ENCODE measurements at places on chromosomes 16 and 17.
A peak's percentile ranks its signal among the peaks of the same experiment; 100 is the strongest.

DNA sequence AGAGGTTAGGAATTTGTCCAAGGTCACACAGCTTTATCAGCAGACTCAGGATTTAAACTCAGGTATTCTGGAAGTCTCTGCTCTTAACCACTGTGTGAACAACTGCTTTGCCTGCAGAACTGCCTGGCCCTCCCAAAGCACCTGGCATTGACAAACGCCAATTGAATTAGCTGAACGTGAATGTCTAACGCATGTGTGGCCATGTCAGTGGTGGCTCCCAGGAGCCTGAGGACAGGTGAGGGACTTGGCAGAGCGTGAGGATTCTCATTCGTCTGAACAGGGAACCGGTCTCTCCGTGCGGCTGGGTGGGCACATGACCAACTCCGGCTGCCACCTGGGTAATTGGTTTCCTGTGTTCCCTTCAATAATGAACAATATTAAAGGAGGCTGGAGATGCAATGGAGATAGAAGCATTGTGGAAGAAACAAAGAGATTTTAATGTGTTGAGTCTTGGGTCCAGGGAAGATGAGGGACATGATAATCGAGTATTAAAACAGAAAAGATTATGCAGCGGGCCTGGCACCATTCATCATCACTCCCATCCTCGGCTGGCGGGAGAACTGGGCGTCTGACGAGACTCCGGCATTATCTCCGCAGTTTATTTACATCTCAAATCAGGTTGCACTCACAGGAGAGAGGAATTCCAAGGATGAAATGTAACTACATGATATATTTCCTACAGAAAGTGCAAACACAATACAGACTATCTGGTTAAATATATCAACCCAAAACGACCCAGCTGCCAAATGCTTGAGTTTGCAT lies 113.5 kb downstream of the NPIPB5 start:
- no peak for DNase-seq

GRCh38 chr16:1346422-1347285 lies 5.0 kb downstream of the TSR3 start:
- DNase-seq: no peak

DNA sequence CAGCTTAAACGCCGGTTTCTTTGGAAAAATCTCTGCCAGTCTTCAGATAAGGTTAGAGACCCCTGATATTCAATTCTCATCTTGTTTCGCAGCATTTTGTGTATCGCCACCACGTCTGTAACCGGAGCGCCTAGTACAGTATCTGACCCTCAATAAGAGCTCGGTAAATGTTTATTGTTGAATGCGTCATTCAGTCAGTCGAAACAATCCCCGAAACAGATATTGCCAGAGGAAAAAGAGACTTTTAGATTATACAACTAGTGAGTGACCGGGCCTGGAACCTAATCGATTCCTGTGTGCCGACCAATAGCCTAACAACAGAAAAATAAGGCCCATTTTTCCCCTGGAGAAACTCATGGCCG lies 626 bp downstream of the PELP1 start:
- DNase-seq: no peak

- DNase-seq: no peak
Observed at GRCh38 chr16:85246973-85247372, 134.7 kb upstream of the CIBAR2 start.

DNA sequence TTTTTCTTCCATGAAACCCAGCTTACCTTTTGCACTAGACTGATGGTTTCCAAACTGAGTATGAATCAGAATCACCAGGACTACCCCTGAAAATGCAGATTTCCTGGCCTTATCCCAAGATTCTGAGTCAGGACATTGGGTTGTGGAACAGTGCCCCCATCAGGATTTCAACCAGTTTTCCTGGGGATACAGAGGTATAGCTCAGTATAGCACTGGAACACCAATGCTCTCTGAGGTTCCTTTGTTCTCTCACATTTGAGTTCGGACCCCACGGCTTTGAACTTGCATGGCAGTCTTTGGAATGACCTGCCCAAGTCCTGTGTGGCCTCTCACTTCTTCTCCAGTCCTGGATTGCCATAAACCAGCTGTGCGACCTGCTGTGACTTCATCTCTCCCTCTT lies 12.8 kb upstream of the CCL8 start:
- no peak for DNase-seq

GRCh38 chr16:74070237-74070636 lies 226.4 kb upstream of the PSMD7 start:
- no peak for DNase-seq

DNA sequence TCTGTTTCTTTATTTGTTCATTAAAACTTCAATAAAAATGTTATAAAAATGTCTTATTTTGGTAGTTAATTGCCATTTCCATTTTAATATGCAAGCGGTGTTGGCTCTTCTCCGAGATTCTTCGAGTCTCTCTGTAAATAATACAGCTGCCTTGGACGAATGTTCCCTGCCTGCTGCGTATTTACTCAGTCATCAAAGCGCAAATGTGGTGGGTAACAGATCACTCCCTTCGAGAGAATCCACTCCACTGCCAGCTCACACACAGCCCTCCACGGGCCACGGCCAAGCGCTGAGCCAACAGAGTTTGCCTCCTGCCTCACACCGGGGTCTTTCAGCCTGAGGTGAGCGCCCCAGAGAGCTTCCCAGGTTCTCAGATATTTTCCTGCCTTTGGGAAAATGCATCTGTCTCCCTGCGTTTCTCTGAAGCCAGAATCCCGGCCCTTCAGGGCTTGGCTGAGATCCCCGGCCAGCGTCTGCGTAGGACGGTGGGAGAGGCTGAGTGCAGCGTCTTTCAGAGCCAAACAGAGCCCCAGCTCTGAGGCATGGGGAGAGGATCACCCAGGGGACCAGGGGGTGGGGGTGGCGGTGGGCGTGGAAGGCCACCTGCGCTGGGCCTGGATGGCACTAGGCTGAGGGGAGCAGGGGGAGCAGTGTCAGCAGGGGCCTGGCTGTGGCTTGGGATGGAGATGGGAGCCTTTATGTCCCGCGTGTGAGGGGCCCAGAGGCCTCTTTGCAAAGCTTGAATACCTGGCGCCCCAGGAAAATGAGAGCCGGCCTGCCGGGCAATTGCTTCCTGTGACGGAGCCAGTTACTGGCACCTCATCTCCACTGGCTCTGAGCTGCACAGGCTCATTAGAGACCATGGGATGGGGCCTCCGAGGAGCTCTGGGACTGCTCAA lies 248.7 kb downstream of the RBFOX3 start:
- DNase-seq: no peak

- DNase-seq: no peak
Observed at GRCh38 chr16:58709333-58709732, 24.8 kb upstream of the SLC38A7 start.

GRCh38 chr17:17888821-17889220 lies 52.0 kb upstream of the SREBF1 start:
- no peak for DNase-seq

GRCh38 chr17:17716837-17717523 lies 35.7 kb downstream of the RAI1 start:
- no peak for DNase-seq

DNA sequence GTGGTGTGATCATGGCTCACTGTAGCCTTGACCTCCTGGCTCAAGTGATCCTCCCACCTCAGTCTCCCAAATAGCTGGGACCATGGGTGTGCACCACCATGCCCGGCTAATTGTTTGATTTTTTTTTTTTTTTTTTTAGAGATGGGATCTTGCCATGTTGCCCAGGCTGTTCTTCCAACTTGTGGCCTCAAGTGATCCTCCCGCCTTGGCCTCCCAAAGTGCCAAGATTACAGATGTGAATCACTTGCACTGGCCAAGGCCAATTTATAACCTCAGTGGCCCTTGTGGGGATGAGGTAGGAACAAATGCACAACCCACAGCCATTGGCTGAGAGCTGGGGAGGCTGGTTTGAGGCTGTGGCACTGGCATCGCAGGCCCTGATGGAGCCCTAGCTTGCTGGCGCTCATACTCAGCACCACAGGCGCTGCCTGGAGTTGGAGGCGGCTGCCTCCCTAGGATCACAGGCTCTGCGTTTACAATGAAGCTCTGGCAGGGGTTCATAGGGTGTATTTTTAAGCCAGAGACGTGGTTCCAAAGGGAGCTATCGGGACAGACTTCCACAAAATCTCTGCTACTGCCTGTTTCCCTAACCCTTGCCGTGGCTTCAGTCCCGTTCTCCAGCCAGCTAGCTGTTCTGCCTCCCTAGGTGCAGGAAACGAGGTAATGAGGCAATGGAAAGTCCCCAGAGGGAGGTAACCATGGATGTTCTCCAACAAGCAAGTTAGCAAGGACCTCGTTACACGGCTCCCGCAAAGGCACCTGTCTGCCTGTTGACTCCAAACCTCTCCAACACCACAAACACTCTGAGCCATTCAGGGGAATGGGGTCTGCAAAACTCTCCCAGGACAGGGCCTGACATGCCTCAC lies 2.9 kb downstream of the ABCA3 start:
- DNase-seq: no peak

- DNase-seq: peak; percentile 23
Observed at GRCh38 chr16:28189245-28189644, 22.5 kb downstream of the XPO6 start.

DNA sequence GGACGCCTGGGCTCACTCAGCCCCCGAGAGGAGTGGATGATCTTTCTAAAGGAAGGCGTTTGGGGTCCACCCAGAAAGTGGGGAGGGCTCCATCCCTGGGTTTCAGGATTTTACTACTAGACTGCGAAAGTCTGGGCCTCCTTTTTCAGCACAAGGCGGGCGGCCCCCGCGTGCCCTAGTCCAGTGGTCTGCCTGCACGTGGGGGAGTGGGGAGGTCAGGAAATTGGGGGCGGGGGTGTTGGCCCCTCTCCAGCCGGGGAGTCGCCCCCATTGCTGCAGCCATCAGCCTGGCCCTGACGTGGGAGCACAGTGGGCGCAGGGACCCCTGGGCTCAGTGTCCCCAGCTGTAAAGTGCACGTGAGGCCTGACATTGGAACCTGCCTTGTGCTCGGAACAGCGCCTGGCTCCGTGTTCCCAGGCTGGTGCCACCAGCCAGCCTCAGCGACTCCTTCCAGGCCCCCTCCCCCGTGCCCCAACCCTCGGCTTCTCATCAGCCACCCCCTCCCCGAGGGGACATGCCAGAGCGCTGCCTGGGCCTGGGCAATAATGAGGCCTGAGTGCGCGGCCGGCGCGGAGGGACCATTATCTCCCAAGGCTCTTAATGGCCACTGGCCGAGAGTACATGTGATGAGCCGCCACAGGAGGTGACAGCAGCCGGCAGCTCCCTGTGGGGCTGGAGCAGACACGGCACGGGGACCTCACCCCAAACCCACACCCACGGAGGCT lies 2.4 kb upstream of the C1QTNF8 start:
- no peak for DNase-seq

DNA sequence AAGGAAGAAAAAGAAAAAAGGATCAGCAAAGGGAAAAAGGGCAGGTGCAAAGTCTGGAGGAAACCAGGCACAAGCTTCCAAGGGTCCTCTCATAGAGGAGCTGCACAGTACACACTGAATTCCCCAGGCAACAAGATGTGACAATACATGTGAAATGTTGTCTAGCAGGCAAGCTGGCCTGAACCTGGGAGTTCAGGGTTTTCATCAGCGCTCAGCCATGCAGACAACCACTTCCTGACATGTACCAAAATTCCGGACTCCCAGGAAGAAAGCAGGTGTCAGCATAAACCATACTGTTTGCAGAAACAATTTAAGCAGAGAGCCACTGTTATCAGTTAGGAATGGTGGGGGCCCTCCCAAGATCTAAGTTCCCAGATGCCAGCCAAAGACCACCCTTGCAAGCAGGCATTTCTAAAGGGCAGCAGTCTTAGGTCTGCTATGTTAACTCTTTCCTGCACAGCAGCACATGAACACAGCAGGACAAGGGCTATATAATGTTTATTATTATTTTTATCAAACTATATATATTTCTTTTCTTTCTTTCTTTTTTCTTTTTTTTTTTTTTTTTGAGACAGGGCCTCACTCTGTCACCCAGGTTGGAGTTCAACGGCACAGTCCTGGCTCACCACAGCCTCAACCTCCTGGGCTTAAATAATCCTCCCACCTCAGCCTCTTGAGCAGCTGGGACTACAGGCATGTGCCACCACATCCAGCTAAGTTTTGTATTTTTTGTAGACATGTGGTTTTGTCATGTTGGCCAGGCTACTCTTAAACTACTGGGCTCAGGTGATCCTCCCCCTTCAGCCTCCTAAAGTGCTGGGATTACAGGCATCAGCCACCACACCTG lies 10.1 kb downstream of the TK2 start:
- DNase-seq: no peak

GRCh38 chr16:88558457-88559442 lies 11.5 kb upstream of the ZC3H18 start:
- no peak for DNase-seq

DNA sequence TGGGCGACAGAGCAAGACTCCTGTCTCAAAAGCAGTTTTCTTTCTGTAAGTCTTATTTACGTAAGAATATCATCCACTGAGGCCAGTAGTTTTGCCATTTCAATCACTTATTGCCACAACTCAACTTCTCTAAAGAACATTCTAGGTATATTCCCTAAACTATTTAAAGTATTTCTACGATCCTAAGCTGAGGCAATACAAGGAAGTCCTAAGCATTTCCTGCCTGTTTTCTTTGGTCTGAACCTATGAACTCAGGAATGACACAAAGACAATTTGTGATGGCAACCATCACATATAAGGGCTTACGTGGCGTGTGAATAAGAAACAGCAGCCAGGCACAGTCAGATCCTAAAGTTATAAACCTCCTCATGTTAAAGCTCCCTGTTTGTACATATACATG lies 14.2 kb downstream of the USP36 start:
- DNase-seq: no peak

DNA sequence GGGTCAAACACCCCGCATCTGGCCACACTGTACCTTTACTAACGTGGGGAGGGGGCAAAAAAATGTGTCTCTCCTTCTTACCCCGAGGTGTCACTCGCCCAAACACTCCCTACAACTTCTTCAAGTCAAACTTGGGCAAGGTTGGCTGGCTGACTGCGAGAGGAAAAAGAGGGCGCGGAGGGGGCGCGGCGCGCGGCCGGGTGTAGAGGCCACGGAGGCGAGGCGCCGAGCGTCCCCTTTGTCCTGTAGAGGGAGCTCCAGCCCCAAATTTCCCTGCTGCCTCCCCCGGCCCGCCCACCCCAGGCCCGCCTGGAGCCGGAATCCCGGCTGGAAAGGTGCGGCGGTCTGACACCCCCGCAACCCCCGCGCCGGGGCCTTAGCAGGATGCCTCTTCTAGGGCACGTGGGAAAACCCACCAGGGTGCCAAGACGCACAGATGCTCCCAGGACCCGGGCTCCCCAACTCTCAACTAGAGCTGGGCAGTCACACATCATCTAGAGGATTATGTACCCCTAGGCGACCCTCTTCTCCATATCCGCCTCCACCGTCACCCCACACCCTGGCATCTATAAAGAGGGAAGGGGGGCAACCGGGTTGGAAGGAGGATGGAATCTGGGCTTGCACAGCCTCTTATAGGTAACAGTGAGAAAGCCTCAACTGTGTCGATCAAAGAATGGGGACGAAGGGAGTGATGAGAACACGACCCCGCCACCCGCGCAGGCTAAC lies 4.2 kb downstream of the IRX3 start:
- DNase-seq: no peak

- DNase-seq: no peak
Observed at GRCh38 chr16:65916995-65917394, 449.5 kb upstream of the CDH5 start.

- DNase-seq: no peak
Observed at GRCh38 chr16:36336-36984, 16.9 kb downstream of the POLR3K start.

- DNase-seq: no peak
Observed at GRCh38 chr17:35872196-35872980, 3.7 kb upstream of the HEATR9 start.
